AG04449 (cell line): ENCODE measurements at places on chromosomes 6 and 20.

GRCh38 chr6:17813542-17813941, 106.8 kb upstream of the NUP153 start:
- no peak for DNase-seq

DNA sequence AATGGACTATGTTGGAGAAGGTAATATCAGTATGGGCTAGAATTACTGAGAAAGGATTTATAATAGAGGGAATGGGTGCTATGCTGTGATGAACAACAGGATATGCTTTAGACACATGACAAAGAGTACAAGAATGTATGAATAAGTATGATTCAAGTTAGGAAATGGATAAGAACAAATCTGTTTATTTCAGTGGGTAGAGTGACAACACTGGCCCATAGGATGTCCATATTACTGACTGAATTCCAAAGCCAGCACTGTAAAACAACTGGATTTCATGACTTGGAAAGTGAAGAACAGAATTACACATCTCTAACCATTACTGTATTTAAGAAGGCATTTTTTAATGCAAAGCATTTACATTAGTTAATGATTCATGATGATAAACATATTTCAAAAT, 35.9 kb downstream of the EPM2A start:
- DNase-seq, result no peak

GRCh38 chr6:86118271-86118670, 475.6 kb upstream of the SYNCRIP start:
- DNase-seq, result no peak

DNA sequence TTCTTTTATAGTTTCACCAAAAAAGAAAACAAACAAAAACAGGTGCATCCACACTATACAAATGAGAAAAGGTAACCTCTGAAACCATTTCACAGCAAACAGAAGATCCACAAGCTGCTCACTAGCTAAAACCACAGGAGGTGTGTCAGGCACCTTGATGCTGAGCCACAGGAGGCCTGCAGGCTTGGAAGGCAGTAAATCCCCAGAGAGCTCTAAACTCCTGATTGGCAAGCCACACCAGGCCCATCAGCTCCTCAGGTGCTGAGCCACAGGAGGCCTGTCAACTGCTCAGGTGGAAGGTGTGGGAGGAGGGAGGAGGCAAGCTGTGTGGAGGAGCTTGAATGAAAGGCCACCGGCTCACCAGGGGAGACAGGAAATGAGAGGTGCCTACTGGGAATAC, 273.0 kb downstream of the PKHD1 start:
- no peak for DNase-seq

DNA sequence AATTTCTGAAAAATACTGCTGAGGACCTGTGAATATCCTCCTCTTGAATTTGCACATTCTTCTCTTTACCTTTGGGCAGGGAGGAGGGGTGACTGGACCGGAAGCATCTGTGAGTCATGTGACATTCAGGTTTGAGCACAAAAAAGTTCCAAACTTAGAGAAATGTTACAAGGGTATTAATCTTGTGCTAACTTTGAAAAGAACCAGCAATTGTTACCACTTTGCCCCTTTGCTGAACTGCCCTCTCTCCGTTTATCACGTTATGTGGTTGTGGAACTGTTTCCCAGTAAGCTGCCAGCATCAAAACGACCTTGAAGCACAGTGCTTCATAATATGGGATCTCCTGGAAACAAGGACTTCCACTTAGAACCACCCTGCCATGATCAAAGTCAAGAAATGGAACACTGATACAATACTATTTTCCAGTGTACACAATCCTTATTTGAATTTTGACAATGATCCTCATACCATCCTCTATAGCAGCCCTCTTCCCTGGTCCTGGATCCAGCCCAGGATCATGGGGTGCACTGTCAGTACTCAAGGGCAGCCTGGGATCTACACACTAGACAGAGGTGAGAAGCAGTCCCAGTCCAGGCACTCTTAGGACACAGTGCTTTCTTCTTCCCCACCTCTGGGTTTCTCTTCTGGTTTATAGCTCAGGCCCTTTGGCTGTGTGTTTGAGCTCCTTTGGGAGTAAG, 2.3 kb upstream of the TUBB1 start:
- no peak for DNase-seq
